ENCODE measurements at places on chromosomes 4 and X. TPM values are rescaled to one million over a fixed set of nuclear protein-coding genes. Genes with fewer than 3 reads are reported as not detected.

SYTL4 gene
- total RNA-seq: 11.9 TPM

- no peak for DNase-seq
These were observed 75.7 kb upstream of the ARHGAP24 start for GRCh38 chr4:85399270-85399669.

GRCh38 chr4:87853891-87854290, 21.1 kb downstream of the MEPE start:
- no peak for DNase-seq

DNA sequence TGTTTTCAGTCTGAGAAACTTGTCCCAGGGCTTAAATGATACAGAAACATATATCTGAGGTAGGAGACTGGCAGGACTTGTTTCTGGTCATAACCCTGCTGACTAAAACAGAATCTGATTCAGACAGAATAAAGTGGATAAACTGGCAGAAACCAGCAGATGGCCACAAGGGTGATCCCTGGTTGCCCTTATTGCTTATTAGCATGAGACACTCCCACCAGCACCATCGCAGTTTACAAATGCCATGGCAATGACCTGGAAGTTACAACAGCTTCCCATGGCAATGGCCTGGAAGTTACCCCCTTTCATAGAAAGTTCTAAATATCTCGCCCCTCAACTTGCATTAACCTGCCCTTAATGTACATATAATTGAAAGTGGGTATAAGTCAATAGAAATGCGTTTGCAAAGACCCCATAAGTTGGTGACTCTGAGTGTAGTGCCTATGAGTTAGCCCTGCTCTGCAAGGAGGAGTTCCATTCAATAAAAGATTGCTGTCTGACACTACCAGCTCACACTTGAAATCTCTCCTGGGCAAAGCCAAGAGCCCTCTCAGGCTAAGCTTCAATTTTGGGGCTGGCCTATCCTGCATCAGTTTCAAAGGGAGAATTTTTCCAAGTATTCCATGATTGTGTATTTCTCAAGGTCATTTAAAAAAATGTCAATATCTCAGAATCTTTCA, 52.9 kb upstream of the PAGE5 start:
- DNase-seq: no peak

DNA sequence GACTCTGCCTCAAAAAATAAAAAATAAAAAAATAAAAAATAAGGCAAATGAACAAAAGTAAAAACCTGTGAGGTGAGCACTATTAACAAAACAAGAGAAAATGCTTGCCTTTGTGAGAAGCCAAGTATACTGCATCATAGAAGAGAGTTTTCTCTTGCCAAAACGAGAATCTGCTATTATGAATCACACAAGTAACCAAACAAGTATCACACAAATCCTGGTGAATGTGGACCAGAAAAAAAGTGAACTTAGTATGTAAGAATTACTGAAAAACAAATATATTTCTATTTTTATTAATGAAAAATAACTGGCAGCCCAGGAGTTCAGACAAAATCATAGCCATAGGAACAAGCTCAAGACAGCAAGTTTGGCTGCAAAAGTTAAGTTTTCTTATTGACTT, 193.5 kb downstream of the PDGFC start:
- no peak for DNase-seq

- DNase-seq: no peak
These were observed 223.9 kb upstream of the ANKRD50 start for GRCh38 chr4:124936427-124936826.

All from upper lobe of left lung (tissue), 6 donors.